T-helper 17 cell (primary cell): ENCODE measurements at places on chromosomes 3 and 15. TPM values are rescaled to one million over a fixed set of nuclear protein-coding genes. Genes with fewer than 3 reads are reported as not detected.

Gene GOLGA8H
- total RNA-seq: not detected

Gene TMEM202
- total RNA-seq: not detected

Gene LEKR1
- 0.75 TPM for total RNA-seq

Gene ABHD17C
- 2.3 TPM for total RNA-seq

Gene NPHP3
- total RNA-seq: 30.3 TPM

Gene ISL2
- total RNA-seq: not detected

Gene SLC9C1
- not detected for total RNA-seq

Gene CCDC39
- total RNA-seq: not detected
